Epithelial cell of alveolus of lung (primary cell): ENCODE measurements at places on chromosomes 7 and 10. TPM values are rescaled to one million over a fixed set of nuclear protein-coding genes. Genes with fewer than 3 reads are reported as not detected.

The SPDYE9 gene
- total RNA-seq = not detected in 2 replicates

The RNF133 gene
- total RNA-seq = 0.32 TPM in 1 of 2 replicates, not detected in the other

The LRRC4 gene
- 0.16 TPM in 1 of 2 replicates, not detected in the other for total RNA-seq

The CCAR1 gene
- 18.9 and 44.6 TPM in 2 replicates for total RNA-seq

The MYH16 gene
- total RNA-seq = 0.26 TPM in 1 of 2 replicates, not detected in the other

The SLC13A1 gene
- total RNA-seq = not detected in 2 replicates

The SPDYE2B gene
- not detected in 2 replicates for total RNA-seq

The PTCD1 gene
- 4.0 and 7.2 TPM in 2 replicates for total RNA-seq

The CHRM2 gene
- 10.7 and 11.4 TPM in 2 replicates for total RNA-seq

The PON1 gene
- not detected in 2 replicates for total RNA-seq

The CLIP2 gene
- 35.5 and 36.1 TPM in 2 replicates for total RNA-seq

The GPNMB gene
- 5.1 and 13.7 TPM in 2 replicates for total RNA-seq

The NPFFR1 gene
- total RNA-seq = not detected in 2 replicates

The LLCFC1 gene
- not detected in 2 replicates for total RNA-seq

The JCAD gene
- 9.8 and 12.2 TPM in 2 replicates for total RNA-seq

The BMPR1A gene
- 18.1 and 53.9 TPM in 2 replicates for total RNA-seq

The CREB5 gene
- total RNA-seq = 8.5 and 9.2 TPM in 2 replicates

The PRRT4 gene
- 0.16 TPM in 1 of 2 replicates, not detected in the other for total RNA-seq

The CCDC201 gene
- total RNA-seq = not detected in 2 replicates

The CFAP58 gene
- 0.65 and 1.2 TPM in 2 replicates for total RNA-seq

The PLAU gene
- total RNA-seq = 156 and 449 TPM in 2 replicates

The GALNT17 gene
- not detected in 2 replicates for total RNA-seq

The XRCC2 gene
- 1.2 and 2.1 TPM in 2 replicates for total RNA-seq

The ARHGEF5 gene
- total RNA-seq = 1.7 and 3.4 TPM in 2 replicates

The FAM241B gene
- 0.65 TPM in 1 of 2 replicates, not detected in the other for total RNA-seq

The ADAMTS14 gene
- total RNA-seq = 0.08 and 0.39 TPM in 2 replicates

The PAXIP1 gene
- 5.9 and 10.5 TPM in 2 replicates for total RNA-seq

The CCDC126 gene
- total RNA-seq = 7.0 and 9.3 TPM in 2 replicates

The CTTNBP2 gene
- total RNA-seq = 7.4 and 7.6 TPM in 2 replicates

The DNAJC12 gene
- 11.5 and 21.9 TPM in 2 replicates for total RNA-seq

The RTKN2 gene
- total RNA-seq = 1.7 and 2.7 TPM in 2 replicates

The OR9A2 gene
- total RNA-seq = not detected in 2 replicates

The NKX1-2 gene
- total RNA-seq = 0.26 TPM in 1 of 2 replicates, not detected in the other

The CALHM3 gene
- total RNA-seq = not detected in 2 replicates

The FGFBP3 gene
- 0.52 and 2.2 TPM in 2 replicates for total RNA-seq

The GALNT11 gene
- total RNA-seq = 21.3 and 32.8 TPM in 2 replicates

The HOXA2 gene
- 2.8 and 3.3 TPM in 2 replicates for total RNA-seq
